T-helper 17 cell (primary cell): ENCODE measurements at places on chromosomes 4 and X.

GRCh38 chr4:13907255-13907751 is 279.8 kb upstream of the BOD1L1 start:
- DNase-seq = no peak
- no peak overlapping the region for H3K4me3 ChIP-seq
- H3K4me1 ChIP-seq = no peaks in the 10 kb centered on the region

DNA sequence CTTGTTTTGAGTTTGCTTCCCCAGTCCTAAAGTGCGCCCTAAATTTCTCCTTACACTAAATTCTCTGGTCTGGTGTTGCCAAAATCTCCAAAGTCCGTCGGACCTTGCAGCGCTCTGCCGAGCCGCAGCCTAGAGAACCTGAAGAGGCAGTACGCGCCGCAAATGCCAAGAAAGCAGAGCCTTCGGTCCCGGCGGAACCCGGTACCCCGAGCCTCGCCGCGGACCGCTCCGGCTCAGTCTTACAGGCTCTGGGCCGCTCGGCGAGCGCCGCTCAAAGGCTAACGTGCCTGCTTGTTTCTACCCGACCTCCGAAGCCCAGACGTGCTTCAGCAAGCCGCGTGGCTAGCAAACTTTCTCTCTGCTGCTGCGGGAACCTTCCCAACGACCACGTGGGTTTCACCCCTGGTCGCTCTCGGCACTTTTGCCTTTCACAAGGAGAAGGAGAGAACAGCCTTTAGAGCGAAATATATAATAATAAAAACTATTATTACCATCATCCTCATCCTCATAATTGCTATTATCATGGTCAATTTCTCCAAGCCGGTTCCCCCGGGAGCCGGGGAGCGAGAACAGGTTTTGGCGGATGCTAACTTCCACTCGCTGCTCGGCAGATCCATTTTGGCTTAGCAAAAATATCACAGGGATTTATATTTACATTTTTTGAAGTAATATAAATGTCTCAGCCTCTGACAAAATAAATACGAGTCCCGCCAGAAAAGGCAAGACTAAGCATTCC is 2.2 kb upstream of the HTR2C start:
- no peak for DNase-seq
- peaks cover 4% of the 10 kb centered on the region for H3K27me3 ChIP-seq
- peaks cover 2% of the 10 kb centered on the region for H3K36me3 ChIP-seq
- H3K27ac ChIP-seq = no peak overlapping the region

GRCh38 chrX:47540754-47541538 is 20.1 kb upstream of the ARAF start:
- peak overlapping the region; percentile 19 for H3K4me3 ChIP-seq
- no peak for DNase-seq
- no peaks in the 10 kb centered on the region for H3K4me1 ChIP-seq

DNA sequence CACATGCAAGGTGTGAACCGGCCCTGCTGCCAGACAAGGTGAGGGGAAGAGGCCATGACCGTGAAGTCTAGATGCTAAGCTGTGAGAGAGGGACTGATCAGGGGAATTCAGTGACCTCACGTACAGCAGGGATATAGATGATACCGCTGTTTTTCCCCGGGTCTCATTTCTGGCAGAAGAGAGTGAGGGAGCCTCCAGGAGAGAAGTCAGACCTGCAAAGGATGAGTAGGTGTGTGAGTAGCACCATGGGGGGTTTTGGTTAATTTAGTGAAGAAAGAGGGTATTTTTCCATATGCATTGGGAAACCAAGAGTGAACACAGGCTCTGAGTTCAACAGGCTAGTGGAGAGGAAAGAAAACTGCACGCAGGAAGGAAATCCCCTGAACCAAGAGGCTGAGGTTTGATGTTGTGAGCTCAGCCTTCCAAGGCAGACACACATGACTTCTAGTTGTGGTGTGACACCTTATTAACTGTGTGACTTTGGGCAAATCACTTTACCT is 127.6 kb upstream of the GATB start:
- DNase-seq = no peak
- no peak overlapping the region for H3K4me3 ChIP-seq
- H3K27ac ChIP-seq = no peak overlapping the region
- H3K36me3 ChIP-seq = no peaks in the 10 kb centered on the region
- peaks cover 7% of the 10 kb centered on the region for H3K4me1 ChIP-seq

- peaks cover 34% of the 10 kb centered on the region for H3K4me1 ChIP-seq
- H3K27ac ChIP-seq = peak overlapping the region; percentile 61
- DNase-seq = no peak
- no peak overlapping the region for H3K4me3 ChIP-seq
- no peaks in the 10 kb centered on the region for H3K36me3 ChIP-seq
These were observed 3.2 kb upstream of the NEK1 start for GRCh38 chr4:169615467-169616106.

DNA sequence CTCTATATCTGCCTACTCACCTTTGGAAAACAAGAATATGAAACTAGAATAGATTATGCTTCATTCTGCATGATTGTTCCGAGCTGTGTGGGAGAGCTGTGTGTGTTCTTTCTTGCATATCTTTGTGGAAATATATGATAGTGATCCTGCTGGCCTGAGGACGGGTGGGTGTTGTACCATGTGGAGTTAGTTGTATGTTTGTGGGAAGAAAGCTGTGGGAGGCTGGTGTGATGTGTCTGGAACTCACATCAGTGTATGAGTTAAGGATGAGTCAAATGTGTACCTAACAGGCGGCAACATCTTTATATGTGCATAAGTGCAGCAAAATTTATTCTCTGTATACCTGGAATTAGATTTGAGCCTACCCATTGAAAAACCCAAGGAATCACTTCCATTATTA is 208.1 kb upstream of the ADGRL3 start:
- H3K27ac ChIP-seq = no peak overlapping the region
- H3K4me3 ChIP-seq = no peak overlapping the region
- H3K36me3 ChIP-seq = no peaks in the 10 kb centered on the region
- H3K4me1 ChIP-seq = no peaks in the 10 kb centered on the region
- no peaks in the 10 kb centered on the region for H3K27me3 ChIP-seq
- no peak for DNase-seq

DNA sequence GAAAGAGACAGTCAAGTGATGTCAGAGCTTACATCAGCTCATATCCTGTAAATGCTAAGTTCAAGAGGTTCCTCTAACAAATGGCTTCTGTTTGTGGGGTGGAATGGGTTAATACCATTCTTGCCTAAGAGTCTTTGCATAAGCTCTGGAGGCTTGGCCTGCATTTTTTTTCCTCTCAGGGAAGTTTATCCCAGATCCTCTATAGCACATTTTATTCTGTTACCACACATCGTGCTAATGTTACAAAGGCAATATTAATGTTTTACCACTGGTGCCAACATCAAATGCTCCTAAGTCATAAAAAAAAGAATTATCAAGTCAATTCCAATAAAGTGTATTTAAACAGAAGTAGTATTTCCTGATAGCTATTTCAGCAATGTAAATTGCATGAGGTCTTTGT is 2.9 kb upstream of the ADH6 start:
- no peaks in the 10 kb centered on the region for H3K36me3 ChIP-seq
- no peak overlapping the region for H3K27ac ChIP-seq
- no peaks in the 10 kb centered on the region for H3K27me3 ChIP-seq
- no peak overlapping the region for H3K4me3 ChIP-seq
- H3K4me1 ChIP-seq = no peaks in the 10 kb centered on the region

- no peak overlapping the region for H3K27ac ChIP-seq
- H3K4me3 ChIP-seq = no peak overlapping the region
- DNase-seq = no peak
These were observed 72.2 kb downstream of the CRLF2 start for GRCh38 chrX:1140236-1140681.

GRCh38 chrX:123184866-123185276 is 793 bp downstream of the GRIA3 start:
- DNase-seq = no peak
- H3K36me3 ChIP-seq = no peaks in the 10 kb centered on the region
- H3K4me3 ChIP-seq = peak overlapping the region; percentile 86

- H3K4me1 ChIP-seq = no peaks in the 10 kb centered on the region
- DNase-seq = no peak
- H3K4me3 ChIP-seq = no peak overlapping the region
These were observed 63.1 kb upstream of the GRPR start for GRCh38 chrX:16060252-16060651.

GRCh38 chr4:128333309-128334018 is 45.9 kb upstream of the PGRMC2 start:
- H3K4me3 ChIP-seq = no peak overlapping the region
- no peaks in the 10 kb centered on the region for H3K27me3 ChIP-seq
- no peaks in the 10 kb centered on the region for H3K4me1 ChIP-seq
- H3K27ac ChIP-seq = no peak overlapping the region
- DNase-seq = no peak

DNA sequence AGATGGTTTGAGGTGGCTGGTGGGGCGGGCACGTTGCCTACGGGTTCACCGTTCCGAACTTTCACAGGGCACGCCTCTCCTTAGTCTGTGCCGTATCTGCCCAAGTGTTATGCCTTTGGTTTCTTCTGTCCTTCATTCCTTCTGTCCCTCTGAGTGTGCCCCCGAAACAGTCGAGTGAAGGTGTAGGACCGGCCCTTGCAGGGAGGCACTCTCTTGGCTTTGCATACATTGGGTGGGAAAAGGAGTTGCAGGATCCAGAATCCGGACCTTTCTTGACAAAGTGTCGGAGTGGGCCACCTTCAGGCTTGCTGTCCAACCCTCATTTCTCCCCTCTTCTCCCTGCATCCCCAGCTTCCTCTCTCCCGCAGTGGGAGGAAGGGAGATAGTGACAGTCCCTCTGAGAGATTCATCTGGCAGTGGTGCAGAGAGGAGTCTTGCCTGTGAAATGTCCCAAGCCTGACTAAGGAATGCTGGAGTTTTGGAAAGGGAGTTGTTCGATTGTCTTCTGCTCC is 569 bp downstream of the ARFIP1 start:
- peak overlapping the region; percentile 99 for H3K4me3 ChIP-seq
- H3K27me3 ChIP-seq = no peaks in the 10 kb centered on the region
- peaks cover 41% of the 10 kb centered on the region for H3K4me1 ChIP-seq
- peaks cover 4% of the 10 kb centered on the region for H3K36me3 ChIP-seq

DNA sequence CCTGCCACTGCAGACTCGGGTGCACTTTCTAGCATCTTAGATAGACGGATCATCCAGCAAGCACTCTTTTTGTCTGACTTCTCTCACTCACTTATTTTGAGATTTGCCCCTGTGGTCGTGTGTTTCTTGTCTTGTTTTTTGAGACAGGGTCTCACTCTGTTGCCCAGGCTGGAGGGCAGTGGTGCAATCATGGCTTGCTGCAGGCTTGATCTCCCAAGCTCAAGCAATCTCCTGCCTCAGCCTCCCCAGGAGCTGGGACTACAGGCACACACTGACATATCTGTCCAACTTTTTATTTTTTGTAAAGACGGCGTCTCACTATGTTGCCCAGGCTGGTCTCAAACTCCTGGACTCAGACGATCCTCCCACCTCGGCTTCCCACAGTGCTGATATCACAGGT is 26.7 kb downstream of the FGFR3 start:
- no peak overlapping the region for H3K27ac ChIP-seq
- H3K4me1 ChIP-seq = peaks cover 2% of the 10 kb centered on the region
- H3K36me3 ChIP-seq = peaks cover 10% of the 10 kb centered on the region
- no peaks in the 10 kb centered on the region for H3K27me3 ChIP-seq
- no peak for DNase-seq

GRCh38 chr4:108878806-108879205 is 116.0 kb upstream of the ETNPPL start:
- peak overlapping the region; percentile 6 for H3K27ac ChIP-seq
- H3K4me3 ChIP-seq = no peak overlapping the region
- H3K4me1 ChIP-seq = no peaks in the 10 kb centered on the region
- H3K36me3 ChIP-seq = no peaks in the 10 kb centered on the region
- no peak for DNase-seq
- H3K27me3 ChIP-seq = peaks cover 12% of the 10 kb centered on the region

GRCh38 chr4:23401572-23401971 is 488.3 kb downstream of the PPARGC1A start:
- H3K27me3 ChIP-seq = no peaks in the 10 kb centered on the region
- H3K36me3 ChIP-seq = no peaks in the 10 kb centered on the region
- DNase-seq = no peak

GRCh38 chr4:7657545-7658297 is 223.0 kb upstream of the PSAPL1 start:
- H3K36me3 ChIP-seq = peaks cover 2% of the 10 kb centered on the region
- no peak overlapping the region for H3K27ac ChIP-seq
- DNase-seq = no peak
- H3K27me3 ChIP-seq = peaks cover 10% of the 10 kb centered on the region

DNA sequence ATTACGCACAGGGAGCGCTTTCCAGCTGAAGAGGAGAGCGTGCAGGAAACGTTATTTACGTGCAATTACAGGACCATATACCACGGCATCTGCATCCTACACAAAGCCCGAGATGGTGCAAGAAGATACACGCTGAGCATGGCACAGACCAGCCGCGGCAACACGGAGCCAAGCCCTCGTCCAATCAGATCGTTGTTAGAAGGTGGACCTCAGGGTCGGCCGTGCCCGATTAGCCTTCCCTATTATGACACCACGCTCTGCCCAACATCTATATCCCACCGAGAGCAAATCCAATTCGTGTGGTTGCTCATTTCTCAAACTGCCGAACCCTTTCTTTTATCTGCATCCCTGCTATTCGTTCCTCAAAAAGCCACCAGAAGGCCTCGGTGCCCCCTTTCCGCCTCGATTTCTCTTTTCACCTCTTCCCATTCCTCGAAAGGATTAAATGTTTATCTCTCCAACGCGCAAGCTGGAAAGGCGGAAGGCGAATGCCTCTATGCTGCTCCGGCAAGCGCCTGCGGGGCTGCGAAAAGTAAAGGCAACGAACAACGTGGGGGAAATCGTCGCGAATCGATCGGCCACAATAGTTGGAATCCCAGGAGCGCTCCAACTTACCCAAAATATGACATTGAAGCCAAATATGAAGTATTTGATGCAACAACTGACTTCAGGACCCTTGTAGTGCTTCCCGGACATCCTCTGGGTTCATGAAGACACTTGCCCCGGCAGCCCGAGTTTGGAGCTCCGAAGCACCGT is 702 bp downstream of the TSPAN5 start:
- H3K27me3 ChIP-seq = no peaks in the 10 kb centered on the region
- peak overlapping the region; percentile 95 for H3K27ac ChIP-seq
- peaks cover 5% of the 10 kb centered on the region for H3K36me3 ChIP-seq
- no peak for DNase-seq

DNA sequence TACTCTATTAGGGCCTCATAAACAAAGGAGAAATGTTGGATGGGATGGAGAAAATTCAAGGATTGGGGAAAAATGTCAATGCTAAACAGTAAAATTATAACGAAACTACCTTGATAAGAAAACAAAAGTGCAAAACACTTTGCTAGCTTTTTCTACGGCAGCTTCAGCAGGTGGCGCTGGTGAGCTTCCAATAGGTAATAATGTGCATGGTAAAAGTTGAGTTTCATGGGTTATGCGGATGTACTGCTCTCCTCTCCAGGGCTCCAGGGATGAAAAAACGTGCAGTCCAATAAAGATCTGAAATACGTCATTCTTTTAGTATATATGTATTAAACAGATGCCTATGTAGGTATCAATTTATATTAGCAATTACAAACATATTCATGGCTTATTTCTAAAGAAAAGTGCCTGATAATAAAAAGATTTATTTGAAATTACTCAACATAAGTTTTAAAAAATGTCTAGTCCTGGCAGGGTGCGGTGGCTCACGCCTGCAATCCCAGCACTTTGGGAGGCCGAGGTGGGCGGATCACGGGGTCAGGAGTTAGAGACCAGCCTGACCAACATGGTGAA is 239.6 kb downstream of the GRXCR1 start:
- no peaks in the 10 kb centered on the region for H3K4me1 ChIP-seq
- no peaks in the 10 kb centered on the region for H3K36me3 ChIP-seq
- H3K4me3 ChIP-seq = no peak overlapping the region
- no peak overlapping the region for H3K27ac ChIP-seq
